AG10803 (cell line): ENCODE measurements at places on chromosomes 6 and 20.
A peak's percentile ranks its signal among the peaks of the same experiment; 100 is the strongest.

- peak; percentile 47 for DNase-seq
These were observed 4.5 kb downstream of the HIVEP2 start for GRCh38 chr6:142940487-142940886.

- no peak for DNase-seq
These were observed 16.6 kb upstream of the CEP85L start for GRCh38 chr6:118667988-118668387.

- no peak for DNase-seq
These were observed 15.9 kb downstream of the PRDM1 start for GRCh38 chr6:106102034-106102433.

DNA sequence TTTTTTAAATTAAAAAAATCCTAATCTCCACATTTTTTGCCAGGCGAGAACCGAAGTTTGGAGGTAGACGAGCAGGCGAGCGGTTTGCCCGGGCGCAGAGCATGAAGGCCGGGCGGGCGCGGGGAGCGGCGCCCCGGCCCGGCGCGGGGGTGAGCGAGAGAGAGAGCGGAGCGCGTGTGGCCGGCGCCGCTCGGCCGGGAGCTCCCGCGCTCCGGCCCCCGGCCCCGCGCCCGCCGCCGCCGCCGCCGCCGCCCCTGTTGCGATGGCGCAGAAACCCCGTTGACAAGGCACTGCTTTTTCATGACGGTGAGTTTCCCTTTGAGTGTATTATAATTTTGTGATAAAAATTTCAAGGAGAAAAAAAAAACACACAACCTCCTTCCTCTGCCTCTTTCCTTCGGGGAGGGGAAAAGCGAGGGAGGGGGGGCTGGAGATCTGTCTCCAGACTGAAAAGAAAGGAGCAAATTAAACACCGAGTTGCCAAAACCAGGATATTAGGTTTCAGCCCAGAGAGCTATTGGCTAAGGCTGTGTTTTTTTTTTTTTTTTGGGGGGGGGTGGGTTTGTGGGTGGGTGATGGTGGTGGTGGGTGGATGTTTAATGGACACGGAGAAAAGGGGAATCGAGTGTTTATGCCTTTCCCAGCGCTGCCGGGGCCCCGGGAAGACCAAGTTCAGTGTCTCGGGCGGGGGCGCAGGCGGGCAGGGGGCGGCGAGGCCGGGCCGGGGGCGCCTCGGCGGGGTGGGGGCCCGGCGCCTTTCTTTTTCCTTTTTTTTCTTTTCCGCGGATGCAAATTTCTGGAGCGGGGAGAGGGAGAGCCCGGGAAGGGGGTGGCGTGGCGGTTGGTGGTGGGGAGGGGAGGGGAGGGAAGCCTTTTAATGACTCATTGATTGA, at the start of gene BICRAL:
Gene BICRAL, plus strand, starts transcription at position 257 of the 893 bp plus-strand sequence. CDS start 39,971 bp downstream, outside the sequence.
- peak; percentile 82 for DNase-seq

GRCh38 chr6:147000545-147001488, 203.4 kb upstream of the STXBP5 start:
- DNase-seq = peak; percentile 68

DNA sequence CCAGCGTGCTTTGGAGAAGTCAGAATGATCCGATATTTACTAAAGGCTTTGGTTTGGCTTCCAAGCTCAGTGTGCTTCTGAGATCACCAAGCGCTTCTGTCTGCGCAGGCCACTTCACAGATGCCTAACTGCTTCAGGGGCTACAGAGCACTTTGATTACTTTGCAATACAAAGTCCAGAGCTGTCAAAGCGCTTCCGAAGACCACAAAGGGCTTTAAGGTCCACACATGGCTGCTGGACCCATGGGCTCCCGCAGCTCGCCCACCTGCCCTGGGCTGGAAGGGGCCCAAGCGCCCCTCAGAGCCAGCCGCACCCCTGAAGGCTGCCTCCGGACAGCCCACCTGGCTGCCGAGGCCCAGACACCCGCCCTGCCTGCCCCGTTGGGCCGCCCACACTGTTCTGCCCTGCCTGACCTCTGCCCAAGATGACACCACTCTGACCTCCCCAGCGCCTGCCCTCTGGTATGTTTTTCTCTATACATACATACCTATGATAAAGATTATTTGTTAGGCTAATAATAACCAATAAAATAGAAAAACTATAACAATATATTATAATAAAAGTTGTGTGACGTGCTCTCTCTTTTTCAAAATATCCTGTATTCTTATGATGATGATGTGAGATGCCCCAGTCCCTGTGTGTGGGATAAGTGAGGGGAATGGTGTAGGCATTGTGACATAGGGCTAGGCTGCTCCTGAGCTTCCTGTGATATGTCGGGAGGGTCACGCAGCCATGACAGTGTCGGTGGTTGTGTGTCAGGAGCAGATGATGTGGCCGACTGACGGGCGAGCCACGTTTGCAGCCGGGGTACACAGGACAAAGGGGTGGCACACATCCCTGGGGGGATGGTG, 22.6 kb downstream of the DYNLT1 start:
- no peak for DNase-seq

GRCh38 chr6:16623029-16623653, 138.1 kb downstream of the ATXN1 start:
- peak; percentile 34 for DNase-seq

DNA sequence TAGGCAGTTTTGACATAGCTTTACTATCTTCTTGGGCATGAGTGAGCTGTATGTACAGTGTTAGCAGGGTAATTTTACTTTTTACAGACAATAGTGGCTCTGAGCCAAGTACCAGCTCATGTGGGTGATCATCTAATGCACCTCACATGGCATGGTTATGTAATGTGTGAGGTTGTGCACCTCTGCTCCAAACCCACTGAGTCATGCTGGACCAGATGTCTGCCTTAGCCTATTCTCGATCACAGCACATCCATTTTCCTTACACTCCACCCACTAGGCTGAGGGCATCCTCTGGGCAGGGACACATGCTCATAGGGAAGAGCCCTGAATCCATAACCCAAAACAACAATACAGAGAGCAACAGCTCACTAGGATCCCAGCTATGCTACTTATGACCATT, 71.6 kb upstream of the FBXL4 start:
- peak; percentile 41 for DNase-seq

DNA sequence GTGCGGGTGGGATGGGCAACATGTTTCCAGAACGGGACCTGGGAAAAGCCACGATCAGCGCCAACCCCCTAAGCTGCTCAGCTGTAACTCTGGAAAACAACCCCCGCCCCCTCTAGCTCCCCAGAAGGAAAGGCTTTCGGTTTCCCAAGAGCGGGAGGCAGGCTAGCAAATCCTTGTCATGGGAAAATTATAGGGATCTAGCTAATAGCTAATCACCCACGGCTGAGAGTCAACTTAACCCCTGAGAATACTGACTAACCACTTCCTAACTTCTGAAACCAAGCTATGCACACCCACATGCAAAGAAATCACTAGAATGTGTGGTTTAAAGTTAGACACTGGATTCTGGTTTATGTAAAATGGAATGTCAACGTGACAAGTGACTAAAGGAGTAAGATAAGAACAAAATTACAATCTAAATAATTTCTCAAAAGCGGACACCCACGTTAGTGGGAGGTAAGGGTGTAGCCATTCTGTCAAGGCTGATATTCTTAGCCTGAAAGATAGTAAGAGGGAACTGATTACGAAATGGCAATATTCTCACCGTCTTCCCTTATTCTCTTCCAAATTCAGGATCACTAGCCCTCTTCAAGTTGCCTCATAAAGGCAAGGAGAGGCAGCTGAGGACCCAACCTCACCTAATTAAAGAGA, 20.1 kb downstream of the JAG1 start:
- peak; percentile 84 for DNase-seq

DNA sequence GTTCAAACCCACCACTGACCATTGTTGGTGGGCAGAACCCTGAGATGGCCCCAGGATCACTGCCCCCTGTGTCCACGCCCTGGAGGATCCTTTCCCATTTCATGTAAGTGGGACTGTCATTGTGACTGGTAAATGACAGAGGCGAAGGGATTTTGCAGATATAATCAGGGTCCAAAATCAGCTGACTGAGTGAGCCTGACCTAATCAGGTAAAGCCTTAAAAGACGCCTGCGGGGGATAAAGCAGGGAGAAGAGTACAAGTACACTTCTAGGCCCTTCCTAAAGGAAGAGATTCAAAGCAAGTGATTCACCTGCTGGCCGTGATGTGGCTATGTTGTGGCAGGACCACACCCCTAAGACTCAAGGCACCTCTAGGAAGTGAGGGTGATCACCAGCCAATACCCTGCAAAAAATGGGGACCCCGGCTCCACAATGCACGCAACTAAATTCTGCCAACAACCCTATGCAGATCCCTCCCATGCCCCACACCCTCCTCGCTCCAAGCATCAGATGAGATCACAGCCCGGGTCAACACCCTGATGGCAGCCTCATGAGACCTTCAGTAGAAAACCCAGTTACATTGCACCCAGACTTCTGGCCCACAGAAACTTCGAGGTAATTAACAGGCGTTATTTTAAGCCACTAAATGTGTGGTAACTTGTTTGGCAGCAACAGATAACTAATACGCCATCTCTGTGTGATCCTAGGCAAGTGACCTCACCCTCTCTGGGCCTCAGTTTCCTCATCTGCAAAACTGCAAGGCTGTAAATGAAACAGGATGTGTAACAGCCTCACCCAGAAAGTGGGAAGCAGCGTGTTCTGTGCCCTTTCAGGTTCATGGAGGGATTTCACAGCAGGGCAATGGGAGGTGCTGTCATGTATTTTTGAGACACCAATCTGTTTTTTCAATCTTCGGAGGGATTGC, 11.3 kb downstream of the PREX1 start:
- DNase-seq = no peak

- DNase-seq = no peak
These were observed 83.9 kb upstream of the CEP85L start for GRCh38 chr6:118735320-118735719.

DNA sequence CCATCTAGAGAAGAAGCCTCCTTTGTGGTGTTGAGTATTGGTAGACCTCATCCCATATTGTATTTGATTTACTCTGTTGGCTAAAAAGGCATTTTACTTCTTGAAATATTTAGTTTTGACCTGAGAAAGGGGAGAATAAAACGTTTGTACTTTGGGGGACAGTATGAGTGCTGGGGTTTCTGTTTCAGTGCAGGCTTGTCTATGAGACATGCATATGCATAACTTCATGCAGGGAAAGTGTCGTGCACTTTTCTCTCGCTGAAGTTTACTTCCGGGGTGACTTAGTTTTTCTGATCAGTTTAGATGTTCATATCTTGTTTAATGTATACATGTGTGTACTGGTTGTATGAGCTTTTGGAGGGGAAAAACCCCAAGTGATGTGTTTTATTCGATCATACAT, 59.5 kb downstream of the UTRN start:
- no peak for DNase-seq

GRCh38 chr6:15336900-15337560, 91.2 kb downstream of the JARID2 start:
- DNase-seq = no peak

DNA sequence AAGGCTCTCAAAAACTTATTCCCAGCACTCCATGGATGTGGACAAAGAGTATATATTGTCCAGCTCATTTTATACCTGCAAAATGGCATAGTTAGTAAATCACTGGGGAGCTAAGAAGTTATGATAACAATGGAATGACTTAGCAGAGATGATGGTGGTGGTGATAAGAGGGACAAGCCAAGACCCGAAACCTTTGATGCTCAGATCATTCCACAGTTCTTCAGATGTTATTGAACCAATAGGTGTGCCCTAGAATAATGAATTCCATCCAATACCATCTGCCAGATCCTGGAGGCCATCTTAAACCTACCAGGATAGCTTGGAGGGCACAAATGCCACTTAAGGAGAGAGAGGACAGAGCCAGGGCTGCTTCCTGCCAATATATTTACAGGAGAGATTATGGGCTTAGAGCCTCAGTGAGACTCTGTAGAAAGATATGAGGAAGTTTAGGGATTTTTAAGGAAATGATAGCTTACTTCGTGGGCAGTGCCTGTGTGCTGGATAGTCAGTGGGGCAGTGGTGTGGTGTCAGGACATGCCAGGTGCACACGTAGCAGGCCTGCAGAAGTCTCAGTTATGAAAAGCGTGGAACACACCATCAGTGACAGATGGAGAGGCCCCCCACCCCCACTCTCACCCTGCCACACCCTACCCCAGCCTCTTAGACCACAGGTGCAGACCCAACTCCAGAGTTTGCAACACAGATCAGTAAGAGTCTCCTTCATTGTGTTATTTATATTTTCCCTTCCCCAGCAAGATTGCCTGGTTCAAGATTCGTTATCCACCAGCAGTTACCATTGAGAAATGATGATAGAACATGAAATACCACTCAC, 209.7 kb upstream of the SUPT3H start:
- no peak for DNase-seq

GRCh38 chr6:168265827-168266815, 53.5 kb downstream of the DACT2 start:
- DNase-seq = no peak

DNA sequence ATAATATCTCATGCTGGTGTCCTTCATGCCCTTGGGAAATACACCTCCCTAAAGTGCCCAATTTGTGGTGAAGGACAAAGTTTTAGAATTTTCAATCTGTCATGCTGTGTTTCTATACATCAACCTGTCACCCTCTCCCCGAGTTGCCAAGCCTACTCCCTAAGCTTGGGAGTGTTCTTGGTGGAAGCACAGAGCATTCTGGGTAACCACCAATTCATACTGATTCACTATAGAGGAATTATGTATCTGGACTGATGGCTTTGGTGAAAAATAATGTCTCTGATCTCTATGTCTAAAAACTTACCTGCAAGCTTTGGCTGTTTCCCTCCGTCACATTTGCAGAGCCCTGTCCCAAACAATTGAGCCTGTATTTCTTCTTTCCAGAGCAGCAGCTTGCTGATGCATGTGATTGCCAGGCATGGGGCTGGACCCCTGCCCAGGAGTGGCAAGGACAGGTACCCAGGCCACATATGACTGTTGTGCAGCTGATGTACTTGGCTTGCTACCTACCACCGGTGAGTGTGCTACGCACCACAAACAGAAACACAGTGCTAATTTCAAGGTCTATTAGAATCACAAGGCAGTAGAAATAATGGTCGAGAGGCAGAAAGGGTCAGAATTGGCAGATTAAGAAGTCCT, 202.8 kb upstream of the CITED2 start:
- no peak for DNase-seq

DNA sequence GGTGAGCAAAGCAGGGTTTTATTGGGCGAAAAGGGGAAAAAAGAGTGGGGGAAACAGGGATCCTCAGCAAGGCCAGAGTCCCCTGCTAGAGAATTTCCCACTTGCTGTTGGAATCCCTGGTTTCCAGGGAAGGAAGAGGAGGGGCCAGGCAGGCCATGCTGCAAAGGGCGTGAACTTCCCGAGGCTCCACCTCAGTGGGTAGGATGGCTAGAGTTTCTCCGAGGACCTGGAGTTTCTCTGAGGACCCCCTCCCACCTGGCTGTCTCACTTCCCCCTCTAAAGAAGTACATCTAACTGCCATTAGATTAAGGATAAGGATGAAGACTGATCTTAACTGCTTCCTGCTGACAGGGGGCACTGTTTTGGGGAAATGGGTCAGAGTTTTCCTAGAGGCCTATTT, 1239.3 kb upstream of the GJE1 start:
- no peak for DNase-seq

- DNase-seq = peak; percentile 50
These were observed 59.7 kb upstream of the TMEM181 start for GRCh38 chr6:158500016-158500735.

GRCh38 chr6:40348591-40348990, 238.6 kb downstream of the LRFN2 start:
- no peak for DNase-seq
